ENCODE measurements at places on chromosomes 13 and 19. TPM values are rescaled to one million over a fixed set of nuclear protein-coding genes. Genes with fewer than 3 reads are reported as not detected.

- H3K36me3 ChIP-seq: no peaks in the 10 kb centered on the region
- H3K4me1 ChIP-seq: peaks cover 4% of the 10 kb centered on the region
- H3K4me3 ChIP-seq: no peak overlapping the region
- no peaks in the 10 kb centered on the region for H3K27me3 ChIP-seq
- DNase-seq: no peak
Measured at GRCh38 chr13:37602733-37603381, 4.3 kb upstream of the POSTN start.

- H3K27me3 ChIP-seq: no peaks in the 10 kb centered on the region
- no peak for DNase-seq
- peaks cover 23% of the 10 kb centered on the region for H3K4me1 ChIP-seq
- no peak overlapping the region for H3K4me3 ChIP-seq
- no peak overlapping the region for H3K27ac ChIP-seq
Measured at GRCh38 chr13:51734786-51735185, 69.2 kb downstream of the DHRS12 start.

- no peaks in the 10 kb centered on the region for H3K36me3 ChIP-seq
- no peak overlapping the region for H3K27ac ChIP-seq
- no peaks in the 10 kb centered on the region for H3K4me1 ChIP-seq
- H3K27me3 ChIP-seq: no peaks in the 10 kb centered on the region
- no peak for DNase-seq
Measured at GRCh38 chr19:8109455-8109854, 39.9 kb downstream of the FBN3 start.

DNA sequence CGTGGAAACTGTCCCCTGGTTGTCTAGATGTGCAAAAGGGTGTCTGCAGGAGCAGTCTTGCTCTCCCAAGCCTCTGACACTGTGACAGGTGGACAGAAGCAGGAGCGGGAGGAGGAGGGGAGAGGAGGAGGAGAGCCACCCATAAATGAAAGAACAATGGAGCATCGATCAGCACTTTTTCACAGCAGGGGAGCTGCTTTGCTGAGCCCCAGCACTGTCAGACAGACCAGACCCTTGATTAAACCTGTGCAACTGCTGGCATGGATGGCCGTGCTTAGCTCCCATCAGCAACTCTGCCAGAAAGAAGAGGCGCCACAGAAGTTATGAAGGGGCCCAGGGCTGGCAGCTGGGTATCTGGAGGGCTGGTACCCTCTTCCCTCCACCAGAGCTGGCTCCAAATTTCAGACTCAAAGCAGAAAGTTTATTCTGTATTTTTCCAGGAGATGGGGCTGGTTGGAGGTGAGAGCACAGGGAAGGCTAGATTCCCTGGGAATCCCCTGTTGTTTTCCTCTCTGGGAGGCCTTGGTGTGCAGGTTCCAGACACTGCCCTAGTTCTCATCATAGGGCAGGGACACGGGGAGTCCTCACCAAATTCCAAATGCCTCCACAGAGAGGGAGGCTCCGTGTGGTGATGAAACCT, 1192.2 kb downstream of the UQCRFS1 start:
- no peaks in the 10 kb centered on the region for H3K4me1 ChIP-seq
- H3K36me3 ChIP-seq: no peaks in the 10 kb centered on the region
- no peak overlapping the region for H3K27ac ChIP-seq
- no peaks in the 10 kb centered on the region for H3K27me3 ChIP-seq
- no peak overlapping the region for H3K4me3 ChIP-seq
- DNase-seq: no peak

GRCh38 chr19:6533746-6534418, 3.1 kb downstream of the TNFSF9 start:
- H3K27me3 ChIP-seq: peaks cover 10% of the 10 kb centered on the region
- no peak for DNase-seq
- no peak overlapping the region for H3K27ac ChIP-seq

- H3K4me1 ChIP-seq: no peaks in the 10 kb centered on the region
- no peaks in the 10 kb centered on the region for H3K36me3 ChIP-seq
- no peak overlapping the region for H3K4me3 ChIP-seq
- H3K27ac ChIP-seq: no peak overlapping the region
- H3K27me3 ChIP-seq: no peaks in the 10 kb centered on the region
Measured at GRCh38 chr19:17541184-17541759, 14.2 kb upstream of the COLGALT1 start.

DNA sequence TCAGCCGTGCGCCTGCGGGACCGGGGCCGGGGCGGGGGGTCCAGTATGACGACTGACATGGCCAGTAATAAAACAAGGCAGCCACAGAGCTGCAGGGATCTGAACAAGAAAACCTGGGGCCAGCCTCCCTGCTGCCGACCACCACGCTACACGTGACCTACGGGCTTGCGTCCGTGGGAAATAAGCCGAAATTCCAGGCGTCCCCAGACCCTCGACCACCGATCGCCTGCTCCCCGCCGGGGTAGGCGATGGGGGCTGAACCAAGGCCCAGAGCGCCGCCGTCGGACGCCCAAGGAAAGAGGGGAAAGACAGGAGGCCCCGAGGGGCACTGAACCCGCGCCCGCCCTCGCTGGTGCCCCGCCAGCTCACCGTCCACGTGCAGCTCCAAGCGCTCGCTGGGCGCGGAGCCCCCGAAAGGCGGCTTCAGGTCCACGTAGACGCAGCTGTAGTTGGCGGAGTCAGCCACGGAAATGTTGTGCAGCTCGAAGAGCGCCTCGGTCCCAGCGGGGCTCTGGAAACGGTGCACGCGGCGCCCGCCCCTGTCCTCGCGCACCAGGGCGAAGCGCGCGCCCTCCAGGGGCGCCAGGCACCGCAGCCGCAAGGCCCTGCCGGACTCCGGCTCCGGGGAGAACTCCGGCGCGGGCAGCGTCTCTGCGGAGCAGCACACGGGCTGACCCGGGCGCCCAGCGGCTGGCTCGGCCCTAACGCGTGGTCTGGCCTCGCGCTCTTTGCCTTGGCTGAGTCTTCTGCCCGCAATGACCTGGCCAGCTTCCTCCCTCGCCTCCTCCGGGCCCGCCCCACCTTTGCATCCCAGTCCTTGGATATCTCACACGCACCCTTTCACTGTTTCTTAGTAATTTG, 3.1 kb downstream of the A1BG start:
- peak overlapping the region; percentile 25 for H3K4me3 ChIP-seq
- H3K27ac ChIP-seq: no peak overlapping the region

DNA sequence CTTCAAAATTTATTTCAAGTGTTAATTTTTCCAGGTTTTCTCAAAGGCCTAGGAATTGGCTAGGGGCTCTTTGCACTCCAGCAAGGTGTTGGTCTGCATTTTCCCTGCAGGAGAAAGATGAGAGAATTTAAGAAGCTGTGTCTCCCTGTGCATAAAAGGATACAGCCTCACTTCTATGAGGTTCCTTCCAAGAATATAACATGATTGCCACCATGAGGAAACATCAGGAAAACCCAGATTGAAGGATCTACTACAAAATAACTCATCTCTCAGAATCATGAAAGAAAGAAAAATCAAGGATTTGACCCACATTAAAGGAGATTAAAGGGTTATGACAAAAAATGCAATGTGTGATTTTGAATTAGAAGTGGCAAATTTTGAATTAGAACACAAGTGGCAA, 69.9 kb downstream of the RUBCNL start:
- no peaks in the 10 kb centered on the region for H3K4me1 ChIP-seq
- H3K27ac ChIP-seq: no peak overlapping the region
- no peaks in the 10 kb centered on the region for H3K27me3 ChIP-seq
- H3K36me3 ChIP-seq: no peaks in the 10 kb centered on the region
- no peak overlapping the region for H3K4me3 ChIP-seq

DNA sequence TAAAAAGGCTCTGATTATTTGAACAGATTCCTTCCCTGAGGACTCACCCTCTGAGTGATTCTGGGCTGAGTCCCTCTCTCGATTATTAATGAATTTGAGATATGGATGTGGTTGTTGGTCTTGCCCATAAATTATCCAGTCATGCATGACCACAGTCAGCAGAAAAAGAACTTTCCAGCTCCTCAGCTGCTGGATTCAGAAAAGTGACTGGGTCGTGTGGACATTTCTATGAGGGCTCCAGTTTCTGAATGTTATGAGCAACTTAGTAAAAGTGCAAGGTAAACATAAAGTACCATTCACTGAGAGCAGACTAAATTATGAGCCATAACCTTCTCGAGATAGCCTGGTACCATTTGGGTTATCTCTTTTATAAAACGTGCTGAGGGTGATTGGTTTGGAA, 100.1 kb upstream of the CLDN10 start:
- no peaks in the 10 kb centered on the region for H3K36me3 ChIP-seq
- DNase-seq: no peak
- no peaks in the 10 kb centered on the region for H3K27me3 ChIP-seq
- no peak overlapping the region for H3K4me3 ChIP-seq
- H3K27ac ChIP-seq: no peak overlapping the region
- H3K4me1 ChIP-seq: no peaks in the 10 kb centered on the region

- no peaks in the 10 kb centered on the region for H3K27me3 ChIP-seq
- H3K36me3 ChIP-seq: peaks cover 57% of the 10 kb centered on the region
- no peak for DNase-seq
- no peak overlapping the region for H3K27ac ChIP-seq
- H3K4me1 ChIP-seq: peaks cover 9% of the 10 kb centered on the region
Measured at GRCh38 chr19:34681478-34681877, 4.0 kb downstream of the ZNF302 start.

GRCh38 chr19:46390121-46390858, 23.1 kb downstream of the CCDC8 start:
- no peaks in the 10 kb centered on the region for H3K4me1 ChIP-seq
- H3K27ac ChIP-seq: no peak overlapping the region
- DNase-seq: no peak
- no peak overlapping the region for H3K4me3 ChIP-seq
- peaks cover 69% of the 10 kb centered on the region for H3K36me3 ChIP-seq
- H3K27me3 ChIP-seq: no peaks in the 10 kb centered on the region

DNA sequence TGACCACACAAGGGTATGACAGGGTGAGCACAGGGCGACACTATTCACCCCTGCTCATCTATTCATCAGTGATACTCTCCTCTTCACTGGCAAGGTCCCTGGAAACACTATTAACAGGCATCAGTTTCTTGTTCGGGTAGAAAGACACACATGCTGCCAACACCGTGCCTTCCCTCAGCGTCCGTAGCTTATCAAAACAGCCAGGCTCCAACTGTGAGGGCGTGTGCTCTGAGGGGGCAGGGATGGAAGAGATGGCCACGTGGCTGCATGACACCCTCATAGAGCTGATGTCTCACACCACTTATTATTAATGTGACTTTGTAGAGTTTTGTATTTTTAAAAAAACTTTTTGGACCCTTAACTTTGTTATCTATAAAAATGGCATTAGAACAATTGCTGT, 160.3 kb downstream of the ITGBL1 start:
- H3K27ac ChIP-seq: no peak overlapping the region
- H3K27me3 ChIP-seq: no peaks in the 10 kb centered on the region
- DNase-seq: no peak

DNA sequence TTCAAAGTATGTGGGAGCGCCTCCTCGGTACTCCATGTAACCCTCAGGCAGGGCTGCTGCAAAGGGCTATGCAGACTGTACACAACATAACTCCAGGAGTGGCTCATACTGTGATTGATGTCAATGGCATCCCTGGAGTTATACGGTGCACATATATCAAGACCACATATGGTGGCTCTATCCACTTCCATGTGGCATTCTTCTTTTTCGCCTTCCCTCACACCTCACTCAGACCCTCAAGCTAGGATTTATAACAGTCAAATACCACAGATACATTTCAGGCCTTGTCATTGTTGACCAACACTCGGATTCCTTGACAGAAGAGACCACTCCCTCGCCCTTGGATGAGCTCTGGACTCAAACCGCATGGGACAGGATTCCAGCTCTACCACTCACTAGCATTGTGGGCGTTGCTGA, 11.3 kb upstream of the UBL3 start:
- H3K36me3 ChIP-seq: no peaks in the 10 kb centered on the region
- no peak overlapping the region for H3K27ac ChIP-seq
- no peak for DNase-seq
- H3K27me3 ChIP-seq: no peaks in the 10 kb centered on the region
- no peaks in the 10 kb centered on the region for H3K4me1 ChIP-seq
- H3K4me3 ChIP-seq: no peak overlapping the region

DNA sequence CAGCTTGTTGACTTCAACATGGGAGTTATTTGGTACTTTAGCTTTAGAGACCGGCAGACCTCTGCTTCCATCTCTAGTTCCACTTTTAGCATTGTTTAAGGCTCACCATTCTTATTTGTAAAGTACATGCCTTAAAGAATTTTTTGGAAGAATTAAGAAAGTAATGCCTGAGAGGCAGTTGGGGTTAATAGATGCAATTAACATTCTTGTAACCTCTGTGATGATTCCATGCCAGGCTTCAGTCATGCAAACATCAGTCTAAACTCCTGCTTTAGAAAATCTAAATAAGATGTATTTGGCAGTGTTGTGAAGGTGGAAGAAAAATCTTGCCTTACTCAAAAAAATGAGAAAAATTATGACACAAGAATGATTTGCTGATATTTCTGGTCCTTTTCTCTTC, 79.9 kb upstream of the UBAC2 start:
- no peak overlapping the region for H3K4me3 ChIP-seq
- no peaks in the 10 kb centered on the region for H3K36me3 ChIP-seq
- no peak overlapping the region for H3K27ac ChIP-seq
- DNase-seq: no peak
- peaks cover 11% of the 10 kb centered on the region for H3K4me1 ChIP-seq

LIG4 gene
- total RNA-seq: 9.2 TPM

DMPK gene
- total RNA-seq: 107 TPM

FXYD3 gene
- total RNA-seq: 0.98 TPM

C13orf42 gene
- not detected for total RNA-seq

SLC17A7 gene
- total RNA-seq: 0.59 TPM

NHLRC3 gene
- 8.6 TPM for total RNA-seq

RNF225 gene
- total RNA-seq: not detected

THAP8 gene
- total RNA-seq: 5.7 TPM

DNAAF3 gene
- total RNA-seq: 0.89 TPM

ZNF580 gene
- total RNA-seq: 15.3 TPM

Measured in right atrium auricular region (tissue), 2 donors.